ENCODE measurements at places on chromosomes 5 and 9. TPM values are rescaled to one million over a fixed set of nuclear protein-coding genes. Genes with fewer than 3 reads are reported as not detected.

FOXD4L3 gene
- total RNA-seq: 0.26 TPM

CCDC69 gene
- 191 TPM for total RNA-seq

ST8SIA4 gene
- total RNA-seq: 4.4 TPM

IFNE gene
- not detected for total RNA-seq

OR1Q1 gene
- not detected for total RNA-seq

DMRT3 gene
- not detected for total RNA-seq

THBS4 gene
- 4.5 TPM for total RNA-seq

DNAJB5 gene
- 43.3 TPM for total RNA-seq
